Amygdala (tissue), 56 donors: ENCODE measurements at places on chromosomes 4 and X.

DNA sequence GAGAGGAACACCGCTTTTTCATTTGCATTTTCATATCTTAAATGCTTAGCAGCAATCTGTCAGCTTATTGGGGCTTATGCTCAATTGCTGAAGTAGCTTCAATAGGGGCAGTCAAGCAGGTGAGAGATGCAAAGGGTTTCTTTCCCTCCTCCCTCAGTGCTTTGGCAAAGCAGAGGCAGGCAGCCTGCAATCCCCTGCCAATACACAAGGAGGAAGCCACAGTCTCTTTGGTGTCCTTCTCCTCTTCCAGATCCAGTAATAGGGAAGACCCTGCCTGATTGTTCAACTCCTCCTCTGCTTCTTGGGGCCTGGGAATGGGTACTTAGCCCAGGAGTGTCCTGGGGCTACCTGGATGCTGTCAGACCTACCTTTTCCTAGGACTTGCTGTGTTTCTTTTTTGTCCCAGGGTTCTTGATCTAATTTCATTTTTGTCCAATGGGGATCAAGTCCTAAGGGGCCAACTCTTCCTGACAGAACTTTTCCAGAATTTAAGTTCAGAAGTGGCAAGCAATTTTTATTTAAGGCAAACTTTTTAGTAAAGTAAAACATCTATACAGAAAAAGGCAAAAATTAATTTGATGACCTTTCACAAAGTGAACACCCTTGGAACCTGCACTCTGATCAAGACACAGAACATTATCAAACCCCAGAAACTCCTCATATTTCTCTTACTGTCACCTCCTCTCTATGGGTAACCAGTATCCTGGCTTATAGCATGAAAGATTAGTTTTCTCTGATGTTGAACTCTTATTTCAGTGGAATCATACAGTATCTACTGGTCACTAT, 260.3 kb downstream of the PPP3CA start:
- no peak for DNase-seq

DNA sequence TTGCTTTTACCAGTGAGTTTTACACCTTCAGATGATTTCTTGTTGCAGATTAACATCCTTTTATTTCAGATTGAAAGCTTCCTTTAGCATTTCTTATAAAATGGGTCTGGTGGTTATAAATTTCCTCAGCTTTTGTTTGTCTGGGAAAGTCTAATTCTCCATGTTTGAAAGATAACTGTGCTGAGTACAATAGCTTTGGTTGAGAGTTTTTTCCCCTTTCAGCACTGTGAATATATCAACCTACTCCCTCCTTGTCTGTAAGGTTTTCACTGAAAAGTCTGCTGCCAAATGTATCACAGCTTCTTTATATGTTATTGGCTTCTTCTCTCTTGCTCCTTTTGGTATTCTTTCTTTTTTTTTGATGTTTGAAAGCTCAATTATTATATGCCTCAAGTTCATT, 53.5 kb upstream of the ACTRT1 start:
- no peak for DNase-seq

- no peak for DNase-seq
Observed at GRCh38 chr4:958314-958665, 15.1 kb downstream of the DGKQ start.

DNA sequence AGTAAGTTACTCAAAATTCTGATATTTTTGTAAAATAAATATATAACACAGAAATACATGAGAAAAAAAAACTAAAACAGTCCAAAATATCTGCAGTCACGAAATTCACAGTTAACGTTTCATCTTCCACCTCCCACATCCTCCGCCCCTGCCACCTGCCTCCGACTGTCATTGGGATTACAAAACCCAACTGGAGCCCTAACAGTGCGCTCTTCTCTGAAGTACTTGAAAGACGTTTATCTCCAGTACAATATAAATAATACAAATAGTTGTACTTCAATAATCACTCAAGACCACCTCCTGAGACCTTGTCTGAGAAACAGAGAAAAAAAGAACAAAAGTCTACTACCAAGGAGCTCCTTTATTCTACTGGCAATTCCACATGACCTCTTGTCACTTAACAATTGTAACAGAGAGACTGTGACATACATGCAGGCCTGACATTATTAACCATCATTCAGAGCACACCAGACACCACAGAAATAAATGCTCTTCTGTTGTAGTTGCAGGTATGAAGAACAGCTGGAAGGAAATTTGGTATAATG, 280.6 kb downstream of the PPP3CA start:
- no peak for DNase-seq

DNA sequence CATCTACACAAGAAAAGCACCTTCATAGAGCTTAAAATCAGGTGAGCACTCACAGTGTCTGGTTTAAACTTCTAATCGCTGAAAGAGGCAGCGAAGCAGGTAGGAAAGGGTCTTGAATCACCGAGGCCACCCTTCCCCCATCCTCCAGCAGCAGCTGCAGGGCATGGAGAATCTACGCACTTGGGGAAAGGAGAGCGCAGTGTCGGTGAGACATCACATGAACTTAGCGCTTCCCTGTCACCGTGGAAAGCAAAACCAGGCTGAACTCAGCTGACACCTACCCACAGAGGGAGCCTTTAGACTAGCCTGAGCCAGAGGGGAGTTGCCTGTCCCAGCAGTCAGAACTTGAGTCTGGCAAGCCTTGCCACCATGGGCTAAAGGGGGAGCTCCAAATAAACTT, 197.2 kb upstream of the ZFP42 start:
- no peak for DNase-seq

GRCh38 chr4:54568184-54568583, 89.6 kb upstream of the KIT start:
- no peak for DNase-seq

DNA sequence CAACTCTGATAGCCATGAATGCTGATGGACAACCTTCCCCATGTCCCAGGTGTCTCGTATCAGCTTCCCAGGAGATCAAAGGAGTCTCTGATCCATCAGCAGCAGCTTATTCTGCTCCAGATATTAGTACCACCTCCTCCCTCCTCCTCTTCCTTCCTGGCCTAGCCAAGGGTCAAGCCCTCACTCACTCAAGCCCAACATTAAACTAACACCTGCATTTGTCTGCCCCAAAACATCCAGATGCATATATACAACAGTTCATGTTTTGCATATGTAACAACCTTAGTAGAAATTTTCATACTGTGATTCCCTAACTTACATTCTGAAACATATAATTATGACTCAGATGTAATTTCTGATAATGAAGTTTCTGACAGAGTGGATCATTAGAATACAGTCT, 29.9 kb downstream of the BCLAF3 start:
- DNase-seq, result no peak

GRCh38 chr4:87500092-87500462, 29.1 kb downstream of the SPARCL1 start:
- no peak for DNase-seq

DNA sequence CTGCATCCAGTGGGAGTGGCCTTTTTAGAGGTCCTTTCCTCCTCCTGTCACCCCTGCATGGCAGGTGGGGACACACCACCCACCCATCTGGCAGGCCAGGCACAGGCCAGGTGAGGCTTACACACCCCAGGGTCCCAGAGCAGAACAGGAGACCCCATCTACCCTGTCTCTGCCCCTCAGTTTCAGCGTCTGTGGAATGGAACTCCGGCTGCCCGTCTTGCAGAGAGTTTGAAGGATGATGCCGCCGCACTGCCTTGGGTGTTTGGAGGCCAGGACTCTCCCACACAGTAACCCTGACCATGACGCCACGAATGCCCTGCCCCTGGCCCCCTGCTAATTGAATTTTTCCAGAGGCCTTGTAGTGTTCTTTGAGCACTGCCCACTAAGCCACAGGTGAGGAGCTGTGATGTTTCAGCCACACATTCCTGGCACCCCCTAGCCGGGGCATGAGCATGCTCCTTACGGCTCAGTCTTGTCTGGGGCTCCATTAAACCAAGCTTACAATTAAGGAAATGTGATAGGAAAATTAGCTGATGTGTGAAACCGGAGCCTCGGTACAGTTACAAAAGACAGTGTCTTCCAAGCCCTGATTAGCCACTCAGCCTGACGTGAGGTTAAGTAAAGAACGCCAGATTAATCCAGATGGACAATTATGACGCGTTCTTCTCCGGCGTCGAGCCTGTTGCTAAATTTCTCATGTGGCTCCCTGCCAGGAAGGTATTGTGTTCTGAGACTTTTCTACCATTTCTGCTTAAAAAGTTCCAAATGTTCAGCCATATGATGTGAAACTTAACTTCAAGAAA, 39.3 kb downstream of the HMX1 start:
- no peak for DNase-seq

- no peak for DNase-seq
Observed at GRCh38 chr4:20528508-20528907, 171.8 kb upstream of the PACRGL start.

DNA sequence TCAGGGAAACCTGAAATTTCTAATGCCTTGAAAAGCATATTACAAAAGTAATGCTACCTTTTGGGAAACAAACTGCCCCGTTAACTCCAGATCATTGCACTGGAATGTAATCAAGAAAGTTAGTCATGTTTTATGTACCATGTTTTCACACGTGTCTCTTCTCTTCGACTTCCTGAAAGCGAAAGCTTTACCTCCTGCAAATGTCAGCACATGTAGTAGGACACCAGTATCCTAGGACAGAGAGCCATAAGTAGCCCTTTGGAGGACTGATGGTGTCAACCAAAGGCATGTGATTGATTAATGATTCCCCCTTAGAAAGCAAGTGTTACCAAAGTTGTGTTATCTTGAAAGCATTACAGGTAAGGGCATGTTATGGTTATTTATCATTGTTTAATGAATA, 8.8 kb upstream of the MND1 start:
- no peak for DNase-seq

DNA sequence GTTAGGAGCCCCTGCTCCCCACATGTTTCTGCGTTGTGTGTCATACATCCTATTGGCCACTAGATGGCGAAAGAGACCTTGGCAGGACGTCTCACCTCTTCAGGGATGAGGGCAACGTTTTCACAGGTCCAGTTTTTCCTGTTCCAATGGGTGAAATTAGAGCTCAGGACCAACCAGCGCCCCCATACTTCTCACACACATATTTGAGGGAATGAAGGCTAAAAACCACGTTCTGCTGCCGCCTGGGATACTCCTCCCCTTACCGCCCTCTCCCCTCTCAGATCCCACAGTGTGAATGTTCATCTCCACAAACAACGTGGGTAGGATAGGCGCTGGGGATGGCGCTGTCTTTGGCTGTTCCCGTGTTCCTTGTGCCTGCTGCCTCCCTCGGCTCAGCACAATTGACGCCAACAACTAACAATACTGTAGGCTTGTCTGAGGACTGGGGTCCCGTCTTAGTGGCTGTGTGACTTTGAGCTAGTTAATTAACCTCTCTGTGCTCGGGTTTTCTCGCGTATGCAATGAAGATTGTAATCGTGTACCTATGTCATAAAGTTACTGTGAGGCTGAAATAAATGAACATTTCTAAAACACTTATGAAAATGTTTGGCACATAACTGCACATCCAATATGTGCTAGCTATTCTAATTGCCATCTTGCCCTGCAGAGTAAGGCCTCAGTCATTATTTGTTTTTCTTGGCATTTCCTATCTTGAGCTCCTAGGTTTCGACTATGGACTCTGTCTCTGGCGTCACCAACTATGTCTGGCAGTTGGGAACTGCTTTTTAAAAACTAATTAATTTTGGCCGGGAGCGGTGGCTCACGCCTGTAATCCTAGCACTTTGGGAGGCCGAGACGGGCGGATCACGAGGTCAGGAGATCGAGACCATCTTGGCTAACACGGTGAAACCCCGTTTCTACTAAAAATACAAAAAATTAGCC, 181.3 kb upstream of the STK26 start:
- DNase-seq, result no peak

DNA sequence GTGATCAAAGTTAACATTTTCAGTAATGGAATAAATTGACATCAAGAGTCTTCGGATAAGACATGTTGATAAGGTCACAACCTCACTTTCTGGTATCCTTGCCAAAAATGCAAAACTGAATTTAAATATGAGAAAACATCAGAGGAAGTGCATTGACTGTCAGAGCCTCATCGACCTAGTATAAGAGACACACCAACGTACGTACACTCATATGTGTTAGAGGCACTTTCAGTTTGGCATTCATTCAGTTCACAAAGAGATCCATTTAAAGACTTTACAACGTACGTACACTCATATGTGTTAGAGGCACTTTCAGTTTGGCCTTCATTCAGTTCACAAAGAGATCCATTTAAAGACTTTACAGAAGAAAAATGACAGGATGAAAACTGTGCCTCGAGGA, 280.3 kb downstream of the INPP4B start:
- DNase-seq, result no peak

DNA sequence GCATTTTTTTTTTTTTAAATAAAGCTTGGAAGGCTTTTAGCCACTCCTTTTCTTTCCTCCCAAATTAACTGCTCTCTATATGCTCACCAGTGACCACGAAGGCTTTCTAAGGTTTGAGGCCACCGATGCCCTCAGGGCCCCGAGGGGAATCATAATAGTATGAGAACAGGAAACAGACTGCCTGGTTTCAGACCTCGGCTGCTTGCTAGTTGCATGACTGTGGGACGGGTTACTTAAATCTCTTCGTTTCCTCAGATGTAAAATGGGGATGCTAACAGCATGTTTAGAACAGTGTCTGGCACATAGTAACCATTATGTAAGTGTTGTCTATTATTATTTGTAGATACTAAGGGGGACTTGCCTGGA, 3.6 kb downstream of the LINC00632 start:
- DNase-seq, result no peak

DNA sequence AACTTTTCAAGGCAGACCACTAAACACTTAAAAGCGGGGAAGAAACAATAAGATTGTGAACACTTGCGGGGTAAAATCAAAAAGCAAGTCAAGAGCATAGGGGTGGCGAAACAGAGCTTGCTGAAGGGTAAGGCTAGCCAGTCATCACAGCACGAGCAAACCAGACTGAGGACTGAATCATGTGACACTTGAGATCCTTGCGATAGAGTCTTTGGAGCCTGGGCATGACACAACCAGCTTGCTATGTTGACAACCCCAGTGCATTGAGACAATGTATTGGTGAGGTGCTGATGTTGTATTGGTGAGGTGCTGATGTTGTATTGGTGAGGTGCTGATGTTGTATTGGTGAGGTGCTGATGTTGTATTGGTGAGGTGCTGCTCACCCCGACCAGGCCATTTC, 72.3 kb downstream of the SLIT2 start:
- no peak for DNase-seq
